ENCODE measurements at places on chromosomes 16 and 17.
A peak's percentile ranks its signal among the peaks of the same experiment; 100 is the strongest.

DNA sequence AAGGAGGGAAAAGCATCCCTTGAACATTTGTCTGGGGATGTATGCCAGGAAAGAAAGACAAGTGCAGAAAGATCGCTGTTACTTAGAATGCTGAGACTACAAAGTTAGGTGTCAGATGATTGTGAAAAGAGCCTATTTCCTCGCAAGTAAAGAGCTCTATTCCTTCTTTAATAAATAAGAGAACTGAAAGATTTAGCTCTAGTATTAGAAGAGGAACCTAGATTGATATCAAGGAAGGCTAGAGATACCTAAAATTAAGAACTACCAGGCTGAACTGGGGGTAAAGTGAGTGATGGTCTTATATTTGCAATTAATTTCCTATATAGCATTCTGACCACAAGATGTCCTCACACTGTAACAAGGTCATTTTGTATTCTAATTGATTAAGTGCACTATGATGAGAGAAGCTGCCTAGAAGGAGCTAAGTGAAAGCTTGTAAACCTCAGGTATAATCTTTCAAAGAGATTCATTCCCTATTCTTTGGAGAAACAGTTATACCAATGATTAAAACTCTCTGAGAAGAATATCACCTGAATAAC is 62.3 kb downstream of the SSH2 start:
- no peak for DNase-seq

- DNase-seq = no peak
Observed at GRCh38 chr17:50697062-50697461, 10.7 kb downstream of the ANKRD40 start.

DNA sequence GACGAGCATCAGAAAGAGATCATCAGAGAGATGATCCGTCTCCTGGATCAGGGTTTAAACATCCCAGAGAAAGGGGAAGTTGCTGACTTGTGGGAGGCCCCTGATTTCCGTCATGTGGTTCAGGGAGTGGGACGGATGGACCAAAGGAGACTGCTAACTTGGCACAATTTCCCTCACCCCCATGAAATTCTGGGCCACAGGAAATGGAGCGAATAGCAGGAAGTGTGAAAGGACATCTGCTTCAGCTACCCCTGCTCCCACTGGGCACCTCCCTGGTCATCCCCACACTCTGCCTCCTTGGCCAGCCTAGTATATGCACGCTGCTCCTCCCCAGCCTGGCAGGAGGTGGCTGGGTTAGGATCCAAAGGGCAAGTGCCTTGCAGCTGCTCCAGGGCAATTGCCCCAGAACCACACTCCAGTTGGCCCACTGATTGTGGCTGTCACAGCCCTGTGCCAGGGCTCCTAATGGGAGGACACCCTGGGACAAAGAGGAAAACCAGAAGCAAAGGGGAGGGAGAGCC is 1.3 kb downstream of the ARRB2 start:
- DNase-seq = no peak

DNA sequence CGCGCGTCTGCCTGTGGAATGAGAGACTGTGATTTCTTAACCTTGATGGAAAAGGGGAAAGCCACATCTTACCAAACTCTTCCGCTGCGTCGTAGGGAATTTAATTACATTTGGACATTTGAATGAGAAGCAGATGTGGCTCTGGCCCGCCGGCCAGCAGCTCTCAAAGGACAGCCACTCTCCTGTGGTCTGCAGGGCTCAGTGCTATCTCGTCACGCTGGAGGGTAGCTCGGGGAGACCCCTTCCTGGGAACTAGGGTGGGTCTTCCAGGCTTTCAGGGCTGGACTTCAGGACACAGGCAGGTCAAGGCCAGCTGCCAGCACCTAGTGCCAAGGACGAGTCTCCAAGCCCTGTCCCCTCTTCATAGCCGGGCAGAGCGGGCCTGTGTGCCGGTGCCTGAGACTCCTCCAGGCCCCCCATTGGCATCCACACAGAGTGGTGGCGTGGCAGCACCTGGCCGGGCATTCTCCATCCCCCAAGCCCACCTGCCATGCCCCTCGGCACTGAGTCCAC is 15.9 kb upstream of the TBX2 start:
- no peak for DNase-seq

GRCh38 chr16:997440-998051 is 16.0 kb downstream of the SOX8 start:
- DNase-seq = peak; percentile 75

GRCh38 chr17:17189559-17189958 is 16.6 kb downstream of the PLD6 start:
- no peak for DNase-seq

- DNase-seq = peak; percentile 48
Observed at GRCh38 chr16:85309656-85310587, 197.7 kb upstream of the CIBAR2 start.

GRCh38 chr17:41530062-41531048 is 2.2 kb upstream of the KRT19 start:
- no peak for DNase-seq

DNA sequence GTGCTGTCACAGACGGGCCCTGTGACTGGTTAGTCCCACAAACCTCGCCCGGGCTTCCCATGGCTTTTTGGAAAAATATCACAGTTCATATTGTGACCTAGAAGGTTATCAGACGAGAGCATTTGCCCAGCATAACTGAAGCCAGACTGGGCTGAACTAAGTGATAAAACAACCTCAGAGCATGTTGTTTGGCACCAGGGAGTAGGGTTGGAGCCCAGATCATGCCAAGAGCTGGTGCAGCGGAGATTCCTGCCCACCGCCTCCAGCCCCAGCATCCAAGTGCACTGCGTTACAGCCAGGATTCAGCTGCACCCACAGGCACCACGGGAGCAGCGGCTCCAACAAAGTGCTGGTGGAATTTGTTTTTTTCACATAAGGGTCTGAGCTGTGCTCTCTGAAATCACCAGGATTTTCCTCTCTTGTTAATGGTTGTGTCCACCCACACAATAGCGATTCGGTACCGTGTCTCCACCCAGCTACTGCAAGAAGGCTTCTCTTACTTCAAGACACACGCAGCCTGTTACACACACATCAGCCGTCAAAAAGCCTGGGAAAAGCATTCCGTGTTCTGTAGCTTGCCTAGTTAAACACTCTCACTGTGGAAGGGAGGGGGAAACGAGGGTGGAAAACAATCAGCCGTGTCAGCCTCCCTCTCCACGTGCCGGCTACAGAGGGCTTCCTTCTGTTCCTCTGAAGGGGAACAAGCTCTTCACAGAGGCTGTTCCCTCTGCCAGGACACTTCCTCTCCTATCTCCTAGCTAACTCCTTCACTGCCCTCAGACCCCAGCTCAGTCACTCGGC is 273.8 kb downstream of the C16orf95 start:
- no peak for DNase-seq
